Sigmoid colon (tissue), 7 donors: ENCODE measurements at places on chromosomes 3 and 15. TPM values are rescaled to one million over a fixed set of nuclear protein-coding genes. Genes with fewer than 3 reads are reported as not detected.

DNA sequence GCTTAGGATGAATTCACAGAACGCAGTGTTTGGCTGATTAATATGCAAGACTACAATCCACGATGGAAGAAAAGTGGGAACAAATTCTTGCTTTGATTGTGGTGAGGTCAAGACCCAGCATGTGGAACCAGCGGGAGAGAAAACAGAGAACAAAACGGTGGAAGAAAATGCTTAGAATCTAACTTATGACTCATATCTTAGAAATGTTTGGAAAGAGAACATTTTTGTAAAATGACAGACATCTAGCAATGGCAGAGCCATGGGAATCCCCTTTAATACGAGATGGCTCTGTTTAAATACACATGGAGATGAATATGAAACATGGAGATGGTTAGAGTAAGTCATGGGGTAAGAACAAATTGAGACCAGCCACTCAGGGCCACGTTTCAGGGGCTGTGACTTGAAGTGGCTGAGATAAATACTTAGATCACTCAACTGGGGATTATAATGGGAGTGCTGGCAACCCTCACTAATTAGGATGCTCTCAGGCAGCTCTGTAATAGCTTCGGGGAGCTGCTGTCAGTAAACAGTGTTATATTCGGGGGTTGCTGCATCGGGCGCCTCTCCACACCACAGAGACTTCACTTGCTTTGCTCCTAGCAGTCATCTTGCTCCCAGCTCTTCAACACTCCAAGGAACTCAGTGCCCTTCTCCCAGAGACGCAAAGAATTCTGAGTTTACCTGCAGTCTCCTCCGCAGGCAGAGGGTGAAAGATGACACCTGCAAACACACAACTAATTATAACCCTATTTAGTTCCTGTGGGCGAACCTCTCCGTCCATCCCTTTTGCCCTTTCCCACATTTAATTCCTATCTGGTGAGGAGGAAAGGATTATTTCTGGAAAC is 68.0 kb upstream of the ONECUT1 start:
- H3K4me1 ChIP-seq: no peaks in the 10 kb centered on the region
- H3K36me3 ChIP-seq: no peaks in the 10 kb centered on the region
- H3K27me3 ChIP-seq: no peaks in the 10 kb centered on the region
- no peak for DNase-seq

Gene MST1R
- 2.1 TPM for total RNA-seq

Gene CRBN
- total RNA-seq: 178 TPM

- H3K4me1 ChIP-seq: no peaks in the 10 kb centered on the region
- no peaks in the 10 kb centered on the region for H3K27me3 ChIP-seq
- H3K27ac ChIP-seq: no peak overlapping the region
- H3K36me3 ChIP-seq: no peaks in the 10 kb centered on the region
- H3K4me3 ChIP-seq: no peak overlapping the region
- DNase-seq: no peak
Observed at GRCh38 chr15:98139337-98139736, 178.8 kb downstream of the ARRDC4 start.

Gene DAG1
- 42.8 TPM for total RNA-seq

- H3K4me1 ChIP-seq: no peaks in the 10 kb centered on the region
- H3K27me3 ChIP-seq: no peaks in the 10 kb centered on the region
- DNase-seq: no peak
- peaks cover 70% of the 10 kb centered on the region for H3K36me3 ChIP-seq
Observed at GRCh38 chr15:44647036-44647435, 16.4 kb downstream of the SPG11 start.

- H3K4me3 ChIP-seq: no peak overlapping the region
- no peaks in the 10 kb centered on the region for H3K4me1 ChIP-seq
- H3K27ac ChIP-seq: no peak overlapping the region
- H3K27me3 ChIP-seq: no peaks in the 10 kb centered on the region
Observed at GRCh38 chr3:196699749-196700148, 12.3 kb downstream of the CEP19 start.

Gene IL5RA
- total RNA-seq: 0.49 TPM

Gene C3orf22
- not detected for total RNA-seq

DNA sequence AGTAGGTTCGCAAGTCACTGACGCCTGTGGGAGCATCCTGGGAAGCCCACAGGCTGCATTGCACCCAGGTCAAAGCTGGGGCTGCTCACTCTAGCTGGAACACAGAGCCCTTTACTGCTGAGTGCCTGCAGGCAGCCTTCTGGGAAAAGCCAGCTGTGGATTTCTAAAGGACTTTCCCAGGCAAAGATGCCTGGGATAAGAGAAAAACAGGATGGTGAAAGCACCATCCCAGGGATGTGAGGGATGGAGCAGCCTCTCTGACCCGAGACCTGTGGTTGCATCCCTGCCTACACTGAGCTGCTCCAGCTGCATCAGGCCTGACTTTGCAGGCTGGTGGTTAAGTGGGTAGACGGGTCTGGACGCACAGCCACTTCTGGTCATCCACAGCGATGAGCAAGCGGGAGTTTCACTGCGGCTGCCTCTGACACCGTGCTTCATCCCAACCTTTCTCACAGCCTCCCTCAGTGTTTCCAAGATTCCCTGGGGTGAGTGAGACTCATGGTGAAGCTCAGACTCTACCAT is 52.5 kb upstream of the AMOTL2 start:
- no peak overlapping the region for H3K4me3 ChIP-seq
- no peaks in the 10 kb centered on the region for H3K27me3 ChIP-seq
- DNase-seq: no peak
- no peak overlapping the region for H3K27ac ChIP-seq

- H3K4me1 ChIP-seq: peaks cover 19% of the 10 kb centered on the region
- no peaks in the 10 kb centered on the region for H3K36me3 ChIP-seq
- H3K27ac ChIP-seq: peak overlapping the region; percentile 93
- H3K27me3 ChIP-seq: no peaks in the 10 kb centered on the region
Observed at GRCh38 chr3:149128821-149129220, 617 bp upstream of the HPS3 start.

- peak overlapping the region; percentile 96 for H3K27ac ChIP-seq
- no peak for DNase-seq
- peaks cover 45% of the 10 kb centered on the region for H3K4me1 ChIP-seq
- H3K27me3 ChIP-seq: no peaks in the 10 kb centered on the region
- H3K4me3 ChIP-seq: peak overlapping the region; percentile 97
- H3K36me3 ChIP-seq: peaks cover 7% of the 10 kb centered on the region
Observed at GRCh38 chr15:78438619-78439285, 736 bp downstream of the IREB2 start.

Gene IQCF5
- total RNA-seq: not detected

Gene ZNF385D
- 2.0 TPM for total RNA-seq

GRCh38 chr15:43794269-43795037 is 2.3 kb downstream of the SERF2 start:
- H3K4me1 ChIP-seq: peaks cover 30% of the 10 kb centered on the region
- no peaks in the 10 kb centered on the region for H3K36me3 ChIP-seq
- peak overlapping the region; percentile 98 for H3K27ac ChIP-seq
- no peak overlapping the region for H3K4me3 ChIP-seq

- no peaks in the 10 kb centered on the region for H3K4me1 ChIP-seq
Observed at GRCh38 chr3:187621881-187622280, 48.3 kb downstream of the SST start.

DNA sequence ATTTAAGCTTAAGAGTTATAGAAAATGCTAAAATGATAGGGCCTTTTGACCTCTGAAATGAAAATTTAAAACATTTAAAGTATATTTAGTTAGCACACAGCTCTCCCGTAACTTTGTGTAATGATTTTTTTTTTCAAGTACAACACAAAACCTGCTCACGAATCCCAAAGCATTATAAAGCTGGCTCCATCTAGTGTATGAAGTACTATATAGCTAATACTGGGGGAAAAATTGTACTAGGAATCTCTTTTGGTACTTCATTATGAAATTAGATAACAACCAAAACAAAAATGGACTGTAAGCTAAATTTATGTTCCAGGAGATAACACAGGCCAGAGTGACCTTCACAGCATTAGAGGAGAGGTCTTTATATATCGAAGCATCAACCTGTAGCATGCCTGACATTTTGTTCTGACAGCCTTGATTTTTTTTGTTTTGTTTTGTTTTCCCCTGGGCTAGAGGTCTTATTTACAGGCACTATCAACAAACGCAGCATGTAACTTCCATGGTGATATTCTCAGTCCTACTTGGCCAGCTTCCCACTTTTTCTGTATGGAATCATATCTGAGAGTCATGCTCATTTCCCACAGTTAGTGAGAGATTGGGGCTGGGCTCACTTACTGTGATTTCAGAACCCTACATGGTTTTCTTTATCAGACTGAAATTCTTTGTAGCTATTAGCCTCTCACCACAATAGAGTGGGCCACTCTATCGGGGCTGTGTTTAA is 116.3 kb downstream of the MITF start:
- H3K4me3 ChIP-seq: no peak overlapping the region
- H3K27me3 ChIP-seq: no peaks in the 10 kb centered on the region
- peaks cover 60% of the 10 kb centered on the region for H3K4me1 ChIP-seq
- H3K36me3 ChIP-seq: no peaks in the 10 kb centered on the region
- DNase-seq: no peak

DNA sequence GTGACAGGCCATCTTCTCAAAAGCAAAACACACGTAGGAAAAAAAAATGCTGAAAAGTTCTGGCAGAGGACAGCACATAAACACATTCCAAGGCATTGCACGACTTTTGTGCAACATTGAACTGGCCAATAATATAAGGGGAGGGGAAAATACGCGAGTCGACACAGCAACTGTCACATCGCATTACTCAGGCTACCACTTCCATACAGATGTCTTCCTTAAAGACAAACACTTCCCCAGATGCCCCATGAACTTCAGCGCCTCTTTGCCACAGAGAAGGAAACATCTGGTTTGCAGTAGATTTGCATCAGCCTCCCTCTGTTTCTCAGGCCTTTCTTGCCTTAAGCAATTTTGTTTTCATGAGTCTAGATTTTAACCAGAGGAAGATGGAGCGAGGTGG is 144.4 kb upstream of the IGF1R start:
- no peak overlapping the region for H3K4me3 ChIP-seq
- H3K27ac ChIP-seq: peak overlapping the region; percentile 54
- no peaks in the 10 kb centered on the region for H3K36me3 ChIP-seq
- no peak for DNase-seq
- no peaks in the 10 kb centered on the region for H3K4me1 ChIP-seq
- no peaks in the 10 kb centered on the region for H3K27me3 ChIP-seq

- peak within 1 kb of the TSS; percentile 50 for H3K4me3 ChIP-seq
- H3K36me3 ChIP-seq: no peaks in the 10 kb centered on the region
- DNase-seq: peak; percentile 83
Observed at GRCh38 chr3:38039101-38039898, at the start of gene DLEC1. TSS of gene DLEC1 (plus strand) at chr3:38039208. CDS start at chr3:38039226, 18 bp downstream.

Gene PLA1A
- total RNA-seq: 1.4 TPM

Gene ALDH1L1
- total RNA-seq: 15.0 TPM

- H3K4me1 ChIP-seq: no peaks in the 10 kb centered on the region
- no peaks in the 10 kb centered on the region for H3K27me3 ChIP-seq
- no peak for DNase-seq
- no peak overlapping the region for H3K4me3 ChIP-seq
Observed at GRCh38 chr15:55434989-55435825, 26.9 kb downstream of the PIERCE2 start.

DNA sequence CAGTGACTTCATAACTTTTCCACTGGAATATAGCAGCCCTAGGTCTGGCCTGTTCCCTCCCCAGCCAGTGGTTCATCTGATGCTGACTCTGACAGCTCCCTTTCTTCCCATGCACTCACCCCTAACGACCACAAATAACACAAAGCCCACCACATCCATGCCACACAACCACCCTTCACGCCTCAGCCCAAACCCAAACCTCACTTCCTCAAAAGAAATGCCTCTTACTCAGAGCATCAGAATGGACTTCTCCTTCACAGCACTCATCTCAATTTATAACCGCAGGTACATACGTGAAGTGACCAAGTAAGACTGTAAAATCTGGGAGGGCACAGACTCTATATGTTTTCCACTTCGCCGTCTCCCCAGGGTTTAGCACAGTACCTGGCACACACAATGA is 1.1 kb downstream of the RBSN start:
- H3K27me3 ChIP-seq: no peaks in the 10 kb centered on the region
- H3K36me3 ChIP-seq: peaks cover 36% of the 10 kb centered on the region
- peak overlapping the region; percentile 76 for H3K4me3 ChIP-seq
- no peak for DNase-seq
- H3K4me1 ChIP-seq: peaks cover 25% of the 10 kb centered on the region

- H3K4me3 ChIP-seq: no peak overlapping the region
- H3K27ac ChIP-seq: no peak overlapping the region
- no peak for DNase-seq
- H3K4me1 ChIP-seq: no peaks in the 10 kb centered on the region
Observed at GRCh38 chr3:62312201-62312600, 61.1 kb downstream of the FEZF2 start.

DNA sequence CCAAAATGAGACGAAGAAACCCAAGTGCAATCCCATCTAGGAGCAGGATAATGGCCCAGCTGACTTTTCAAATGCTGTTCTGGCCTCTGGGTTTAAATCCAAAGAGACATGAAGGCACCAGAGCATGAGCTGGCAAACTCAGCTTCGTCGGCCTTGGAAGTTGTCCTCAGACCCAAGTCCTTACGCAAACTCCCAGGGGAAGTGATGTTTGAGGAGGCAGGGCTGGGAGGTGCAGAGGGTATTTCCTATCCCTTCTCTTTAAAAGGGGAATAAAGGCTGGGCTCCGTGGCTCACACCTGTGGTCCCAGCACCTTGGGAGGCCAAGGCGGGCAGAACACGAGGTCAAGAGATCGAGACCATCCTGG is 68.9 kb upstream of the HERC1 start:
- no peaks in the 10 kb centered on the region for H3K27me3 ChIP-seq
- H3K4me1 ChIP-seq: no peaks in the 10 kb centered on the region
- H3K36me3 ChIP-seq: no peaks in the 10 kb centered on the region
- H3K4me3 ChIP-seq: no peak overlapping the region
- no peak overlapping the region for H3K27ac ChIP-seq

- no peak for DNase-seq
- no peak overlapping the region for H3K4me3 ChIP-seq
- H3K4me1 ChIP-seq: no peaks in the 10 kb centered on the region
- H3K36me3 ChIP-seq: no peaks in the 10 kb centered on the region
- no peak overlapping the region for H3K27ac ChIP-seq
Observed at GRCh38 chr15:89725064-89725463, 26.0 kb downstream of the MESP1 start.

Gene CHRD
- total RNA-seq: 13.3 TPM

- H3K27ac ChIP-seq: no peak overlapping the region
- H3K4me3 ChIP-seq: no peak overlapping the region
- H3K36me3 ChIP-seq: no peaks in the 10 kb centered on the region
- no peaks in the 10 kb centered on the region for H3K4me1 ChIP-seq
- H3K27me3 ChIP-seq: no peaks in the 10 kb centered on the region
- DNase-seq: no peak
Observed at GRCh38 chr3:179881791-179882190, 154.9 kb downstream of the PEX5L start.

DNA sequence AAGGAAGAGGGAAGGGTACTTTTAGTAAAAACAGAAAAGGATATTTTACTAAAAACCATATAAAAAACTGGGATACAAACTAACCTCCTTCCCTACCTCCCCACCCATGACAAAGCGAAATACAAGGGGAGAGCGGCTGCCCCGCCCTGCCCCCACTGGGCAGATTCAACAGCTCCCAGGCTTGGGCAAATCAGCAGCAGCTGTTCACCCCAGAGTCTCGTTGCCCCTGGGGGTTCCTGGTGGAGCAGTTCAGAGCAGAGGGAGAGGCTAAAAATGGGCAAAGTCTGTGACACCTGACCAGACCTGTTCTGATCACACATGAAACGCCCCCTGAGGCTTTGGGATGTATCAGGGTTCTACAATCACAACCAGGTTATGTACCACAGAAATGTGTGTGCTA is 2.5 kb upstream of the ETFA start:
- no peak overlapping the region for H3K4me3 ChIP-seq
- no peaks in the 10 kb centered on the region for H3K27me3 ChIP-seq
- H3K27ac ChIP-seq: no peak overlapping the region
